Stimulated activated CD4-positive, alpha-beta T cell treated with anti-CD3 and anti-CD28 coated beads, Interleukin-2, amount 100 ng/mL, for 48 hours (primary cell): ENCODE measurements at places on chromosomes 13 and 19.
A peak's percentile ranks its signal among the peaks of the same experiment; 100 is the strongest.

- DNase-seq, result no peak
These were observed 48.0 kb upstream of the IPO5 start for GRCh38 chr13:97905517-97905916.

DNA sequence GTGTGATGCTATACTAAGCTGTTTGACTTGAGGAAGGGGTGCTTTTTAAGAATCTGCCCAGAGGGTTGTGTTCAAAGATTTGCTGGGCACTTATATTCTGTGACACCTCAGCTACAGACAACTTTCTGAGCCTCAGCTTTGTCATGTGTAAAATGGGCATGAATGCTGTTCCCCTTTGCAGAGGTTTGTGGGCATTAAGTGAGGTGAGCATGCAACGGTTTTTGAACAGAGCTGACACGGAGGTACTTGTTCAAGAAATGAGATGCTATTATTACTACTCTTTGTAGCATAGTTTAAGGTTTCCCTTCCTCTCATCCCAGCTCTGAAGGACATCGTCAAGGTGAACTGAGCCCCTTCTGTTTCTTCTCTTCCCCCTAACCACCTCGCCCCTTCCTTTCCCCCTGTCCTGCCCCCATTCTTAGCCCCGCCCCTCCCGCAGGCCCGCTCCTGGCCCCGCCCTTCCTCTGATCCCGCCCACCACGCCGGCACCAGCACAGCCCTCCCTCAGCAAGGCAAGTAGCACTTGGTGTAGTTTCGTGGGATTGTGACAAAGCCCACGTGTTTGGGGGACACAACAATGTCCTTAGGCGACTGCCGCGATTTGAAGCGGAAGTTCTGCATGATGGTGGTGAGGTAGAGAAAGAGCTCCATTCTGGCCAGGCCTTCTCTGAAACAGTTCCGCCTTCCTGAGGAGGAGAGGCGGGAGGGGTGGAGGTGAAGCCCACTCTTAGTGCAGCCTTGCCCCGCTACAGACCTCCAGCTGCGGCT is 26.1 kb upstream of the CYP2A7 start:
- DNase-seq, result peak; percentile 43

- DNase-seq, result no peak
These were observed 5.1 kb downstream of the CCL25 start for GRCh38 chr19:8057545-8058270.

GRCh38 chr13:100827489-100828176 is 153.0 kb upstream of the TMTC4 start:
- DNase-seq, result no peak

GRCh38 chr13:70534466-70534865 is 426.2 kb upstream of the KLHL1 start:
- DNase-seq, result no peak
